Activated T-cell treated with anti-CD3 and anti-CD28 coated beads for 4 hours (primary cell): ENCODE measurements at places on chromosomes 7 and 10.
A peak's percentile ranks its signal among the peaks of the same experiment; 100 is the strongest.

- DNase-seq: no peak
These were observed 16.9 kb downstream of the CPA1 start for GRCh38 chr7:130397051-130397757.

DNA sequence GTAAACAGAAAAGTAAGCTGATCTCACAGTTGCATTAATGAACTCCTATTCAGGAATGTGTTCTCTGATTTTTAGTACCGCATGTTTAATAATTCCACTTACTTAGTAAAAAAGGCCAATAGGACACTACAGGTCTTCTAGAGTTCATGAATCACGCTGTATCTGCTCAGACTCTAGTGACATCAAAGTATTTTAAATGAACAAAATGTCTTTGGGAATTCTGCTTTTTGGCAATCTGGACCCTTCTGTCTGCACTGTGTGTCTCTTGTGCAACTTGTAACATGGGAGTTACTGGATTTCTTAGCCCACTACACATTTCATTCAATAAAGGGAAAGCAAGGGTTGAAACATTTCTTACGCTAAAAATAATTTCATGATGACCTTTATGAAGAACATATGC, 50.2 kb downstream of the RABGEF1 start:
- no peak for DNase-seq

DNA sequence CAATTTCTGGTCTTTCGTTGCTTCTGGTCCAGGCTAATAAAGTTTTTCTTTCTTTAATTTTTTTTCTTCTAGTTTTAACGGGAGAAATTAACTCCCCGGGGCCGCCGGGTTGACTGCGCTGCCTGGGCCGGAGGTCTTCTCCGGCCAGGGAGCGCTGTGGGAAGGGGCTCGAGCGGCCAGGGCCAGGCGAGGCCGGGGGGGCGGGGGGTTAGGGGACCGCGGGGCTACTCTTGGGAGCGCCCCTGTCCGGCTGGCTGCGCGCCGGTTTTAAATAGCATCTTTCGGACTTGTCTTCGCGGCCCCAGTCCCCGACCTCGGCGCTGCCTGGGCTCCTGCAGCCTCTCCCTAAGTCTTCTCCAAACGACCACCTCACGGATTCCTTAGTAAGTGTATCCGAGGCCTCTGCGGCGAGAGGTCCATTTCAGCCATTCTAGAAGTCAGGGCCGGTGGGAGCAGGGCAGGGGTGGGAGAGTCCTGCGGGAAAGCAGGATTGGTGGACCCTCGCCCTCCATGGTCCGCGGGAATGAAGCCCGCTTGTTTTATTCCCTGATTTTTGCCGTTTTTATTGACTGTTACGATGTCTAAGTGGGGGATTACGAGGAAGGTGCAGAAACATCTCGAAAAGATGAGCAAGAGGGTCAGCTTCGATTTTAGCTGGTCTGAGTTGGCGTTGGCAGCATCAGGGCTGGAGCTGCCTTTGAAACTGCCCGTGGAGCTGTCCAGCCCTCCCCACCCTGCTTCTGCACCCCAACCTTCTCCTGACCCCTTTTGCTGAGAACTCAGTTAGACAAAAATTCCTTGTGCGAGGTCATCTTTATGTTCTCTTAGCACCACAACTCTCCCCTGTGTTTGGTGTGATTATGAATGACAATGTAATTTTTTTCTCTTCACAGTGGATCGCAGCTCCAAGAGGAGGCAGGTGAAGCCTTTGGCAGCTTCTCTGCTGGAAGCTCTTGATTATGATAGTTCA, 555 bp downstream of the PHF14 start:
- DNase-seq: peak; percentile 9

GRCh38 chr7:27066148-27066547, 29.7 kb downstream of the HOXA1 start:
- no peak for DNase-seq

- DNase-seq: no peak
These were observed 261.1 kb upstream of the CSTF2T start for GRCh38 chr10:51960494-51960895.

GRCh38 chr10:96402417-96403305, 43.9 kb upstream of the OPALIN start:
- DNase-seq: no peak

DNA sequence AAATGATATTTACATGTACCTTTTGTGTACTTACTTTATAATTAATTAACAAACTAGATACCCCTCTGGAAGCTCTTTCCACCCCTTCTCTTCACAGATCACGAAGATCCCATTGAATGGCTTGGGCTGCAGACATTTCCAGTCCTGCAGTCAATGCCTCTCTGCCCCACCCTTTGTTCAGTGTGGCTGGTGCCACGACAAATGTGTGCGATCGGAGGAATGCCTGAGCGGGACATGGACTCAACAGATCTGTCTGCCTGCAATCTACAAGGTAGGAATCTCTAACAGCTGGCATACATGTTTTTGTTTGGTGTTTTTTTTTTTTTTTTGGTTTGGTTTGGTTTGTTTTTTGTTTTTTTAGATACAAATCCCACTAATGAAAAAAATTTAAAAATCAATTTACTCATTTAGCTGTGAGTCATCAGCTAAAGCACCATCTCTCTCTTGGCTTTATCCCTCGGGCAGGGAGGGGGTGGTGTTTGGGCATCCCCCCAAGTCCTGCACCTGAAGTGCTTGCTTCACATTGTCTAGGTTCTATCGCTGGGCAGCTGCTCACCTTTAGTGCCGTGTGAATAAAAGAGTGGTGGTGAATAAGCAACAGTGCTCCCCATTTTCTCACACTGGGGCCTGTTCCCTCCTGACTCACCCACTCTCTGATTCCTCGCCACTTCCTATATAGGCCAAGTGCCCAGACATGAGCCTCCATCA, 68.9 kb downstream of the MET start:
- no peak for DNase-seq

GRCh38 chr7:80347173-80347572, 164.7 kb downstream of the GNAT3 start:
- DNase-seq: no peak

- no peak for DNase-seq
These were observed 156.0 kb downstream of the ELFN1 start for GRCh38 chr7:1825897-1826741.

- DNase-seq: no peak
These were observed 123.3 kb downstream of the SLIT1 start for GRCh38 chr10:97062456-97062855.

DNA sequence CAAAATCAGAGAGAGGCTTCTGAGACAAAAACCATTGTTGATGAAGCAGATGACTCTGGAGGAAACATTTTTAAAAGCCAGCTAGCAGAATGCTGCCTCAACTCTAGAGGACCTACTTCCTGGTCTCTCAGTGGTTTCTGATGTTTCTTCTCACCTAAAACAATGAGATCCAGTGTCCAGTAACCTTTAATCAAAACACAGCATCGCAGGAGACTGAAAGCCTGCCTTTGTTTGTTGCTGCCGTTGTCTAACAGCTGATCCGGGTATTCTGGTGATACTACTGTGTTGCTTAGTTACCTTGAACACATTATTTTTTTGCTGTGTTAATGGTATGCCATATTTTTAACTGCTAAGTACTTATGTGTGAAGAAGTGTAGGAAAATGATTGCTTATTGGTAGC, 70.9 kb downstream of the WIPF3 start:
- no peak for DNase-seq

DNA sequence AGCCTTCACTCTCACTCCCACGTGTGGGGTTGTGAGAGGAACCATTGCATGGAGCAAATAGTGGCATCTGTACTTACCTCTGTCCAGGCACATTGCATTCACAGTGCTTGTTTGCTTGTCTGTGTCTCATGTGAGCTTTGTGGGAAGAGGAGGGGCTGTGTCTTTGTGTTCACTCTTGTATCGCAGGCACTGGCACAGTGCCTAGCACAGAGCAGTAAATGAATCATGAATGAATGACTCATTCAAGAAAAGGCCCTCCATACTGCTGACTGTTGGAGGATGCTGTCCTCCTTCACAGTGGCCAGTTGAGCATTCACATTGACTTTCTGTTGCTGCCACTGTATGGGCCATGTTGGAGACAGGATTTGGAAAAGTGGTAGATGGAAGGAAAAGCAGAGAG, 125.3 kb downstream of the SORCS3 start:
- DNase-seq: no peak

DNA sequence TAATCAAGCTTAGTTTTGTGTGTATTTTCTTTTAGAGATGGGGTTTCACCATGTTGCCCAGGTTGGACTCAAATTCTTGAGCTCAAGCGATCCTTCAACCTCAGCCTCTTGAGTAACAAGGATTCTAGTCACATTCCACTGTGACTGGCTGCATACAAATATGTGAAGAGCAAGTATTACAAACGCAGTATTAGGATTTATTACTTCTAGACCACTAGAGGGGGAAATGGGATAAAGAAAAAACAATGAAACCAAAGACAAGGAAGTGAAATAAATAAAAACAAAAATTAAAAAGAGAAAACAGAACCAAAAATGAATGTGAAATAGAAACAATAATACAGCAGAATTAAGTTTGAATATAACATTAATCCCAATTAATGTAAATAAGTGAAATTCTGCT, 308.7 kb downstream of the ANKRD30A start:
- DNase-seq: no peak

- no peak for DNase-seq
These were observed 20.4 kb downstream of the SH2B2 start for GRCh38 chr7:102306916-102307677.

DNA sequence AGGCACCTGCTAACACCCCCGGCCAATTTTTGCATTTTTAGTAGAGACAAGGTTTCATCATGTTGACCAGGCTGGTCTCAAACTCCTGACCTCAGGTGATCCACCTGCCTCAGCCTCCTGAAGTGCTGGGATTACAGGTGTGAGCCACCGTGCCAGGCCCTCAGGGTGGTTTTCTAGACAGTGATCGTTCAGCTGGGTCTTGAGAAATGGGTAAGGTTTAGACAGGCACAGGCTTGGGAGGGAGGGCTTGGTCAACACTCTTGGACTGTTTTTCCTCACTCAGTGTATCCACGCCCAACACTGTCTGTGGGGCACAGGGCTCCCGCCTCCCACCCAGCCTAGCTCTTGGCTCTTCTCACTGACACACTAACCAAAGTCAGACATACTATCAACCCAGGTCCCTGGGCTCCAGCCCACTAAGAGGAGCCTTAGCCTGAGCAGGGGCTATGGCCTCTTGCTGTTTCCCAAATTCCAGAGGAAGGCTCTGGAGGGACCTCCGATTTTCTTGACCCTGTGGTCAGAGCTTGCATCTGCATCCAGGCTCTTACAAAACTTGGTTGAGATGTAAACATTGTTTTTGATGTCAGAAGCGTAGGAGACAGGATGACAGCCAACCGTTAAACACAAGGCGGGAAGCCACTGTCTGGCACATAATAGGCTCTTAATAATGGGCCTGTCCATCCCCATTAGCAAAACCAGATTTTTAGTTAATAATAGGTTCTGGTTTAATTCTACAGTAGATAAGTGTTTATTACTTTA, 143.9 kb downstream of the PRKAG2 start:
- DNase-seq: no peak

GRCh38 chr10:17648243-17649035, 4.5 kb downstream of the STAM start:
- peak; percentile 18 for DNase-seq

DNA sequence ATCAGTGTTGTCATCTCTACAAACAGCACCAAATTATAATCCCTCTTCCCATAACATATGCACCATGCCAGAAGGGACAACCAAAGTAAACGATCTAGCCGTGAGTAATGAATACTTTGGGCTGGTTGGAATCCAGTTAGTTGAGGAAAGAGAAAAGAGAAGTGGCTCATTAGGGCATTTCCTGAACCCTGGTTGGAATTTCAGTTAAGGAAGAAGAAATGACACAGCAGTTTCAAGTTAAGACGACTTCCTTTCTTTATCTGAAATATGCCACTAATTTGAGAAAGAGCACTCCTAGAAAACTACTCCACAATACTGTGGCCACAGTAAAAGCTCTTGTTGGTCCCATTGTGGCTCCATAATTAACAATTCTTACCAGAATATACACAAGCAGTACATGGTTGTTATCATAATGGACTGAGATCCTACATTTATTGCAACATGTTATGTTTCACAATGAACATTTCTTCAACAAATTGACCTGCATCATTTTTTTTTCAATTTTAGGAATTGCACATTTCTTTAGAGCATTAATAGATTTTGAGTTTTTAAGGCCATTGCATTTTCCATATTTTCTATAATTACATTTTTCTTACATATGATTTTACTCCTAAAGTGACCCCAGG, at the start of gene TFEC:
Gene TFEC, minus strand, starts transcription at position 113 of the 626 bp plus-strand sequence. CDS start 46,322 bp downstream, outside the sequence.
- DNase-seq: no peak

- no peak for DNase-seq
These were observed 67.5 kb downstream of the CHST15 start for GRCh38 chr10:124025660-124026588.

- no peak for DNase-seq
These were observed 74.6 kb upstream of the CPXM2 start for GRCh38 chr10:123965973-123966895.

DNA sequence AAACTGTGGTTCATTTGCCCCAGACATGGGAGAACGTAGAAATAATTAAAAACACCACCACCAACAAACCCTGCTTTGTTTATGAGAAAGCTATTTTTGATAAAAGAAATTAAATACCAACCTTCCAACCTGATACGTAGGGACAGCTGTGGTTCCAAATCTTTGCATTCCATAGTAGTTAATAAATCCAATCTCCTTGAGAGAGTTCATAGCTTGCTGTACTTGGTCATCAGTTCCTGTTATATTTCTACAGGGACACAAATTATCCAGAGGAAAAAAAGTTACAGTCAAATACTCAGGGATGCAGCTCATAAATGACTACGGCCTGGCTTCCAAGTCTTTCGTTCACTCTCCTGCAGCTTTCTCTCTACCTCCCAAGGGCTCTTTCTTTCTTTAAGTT, 41.1 kb downstream of the PUS7 start:
- DNase-seq: no peak

DNA sequence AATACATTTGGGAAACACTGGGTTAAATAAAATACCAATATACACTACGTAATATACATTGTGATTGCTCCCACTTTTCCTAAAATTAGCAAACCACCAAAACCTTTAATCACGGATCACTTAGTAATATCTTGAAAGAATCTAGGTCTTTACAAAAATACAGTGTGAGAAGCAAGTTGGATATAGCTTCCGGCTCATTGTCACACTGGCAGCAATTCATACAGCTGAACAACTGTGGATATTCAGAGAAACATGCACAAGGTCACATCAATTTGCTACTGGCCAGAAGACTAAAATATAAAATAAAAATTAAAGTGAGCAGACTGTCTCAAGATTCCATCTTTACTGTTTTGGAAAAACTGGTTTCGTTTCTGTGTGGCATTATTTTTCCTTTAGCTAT, 69.1 kb downstream of the ZNF438 start:
- DNase-seq: no peak

- no peak for DNase-seq
These were observed 127.2 kb upstream of the RSU1 start for GRCh38 chr10:16944402-16944801.

DNA sequence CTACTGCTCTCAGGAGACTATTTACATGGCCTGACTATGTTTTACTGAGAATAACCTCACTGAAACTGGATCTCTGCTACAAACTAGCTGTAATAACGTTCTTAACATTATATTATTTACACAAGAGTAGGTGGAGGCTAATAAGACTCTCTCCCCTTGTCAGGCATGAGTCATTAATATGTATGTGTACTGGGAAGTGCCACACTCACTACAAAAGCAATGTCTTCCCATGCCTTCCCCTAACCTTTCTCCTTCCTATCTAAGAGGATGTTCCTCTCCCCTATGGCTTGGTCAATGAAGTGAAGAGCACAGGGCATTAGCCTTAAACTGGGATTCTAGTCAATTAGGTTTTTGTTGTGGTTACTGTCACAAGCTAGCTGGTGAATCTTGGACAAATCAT, 147.9 kb downstream of the DGKB start:
- no peak for DNase-seq

- no peak for DNase-seq
These were observed 408.0 kb downstream of the RPS24 start for GRCh38 chr10:78441694-78442093.
